ENCODE measurements at places on chromosomes 7 and 10.

DNA sequence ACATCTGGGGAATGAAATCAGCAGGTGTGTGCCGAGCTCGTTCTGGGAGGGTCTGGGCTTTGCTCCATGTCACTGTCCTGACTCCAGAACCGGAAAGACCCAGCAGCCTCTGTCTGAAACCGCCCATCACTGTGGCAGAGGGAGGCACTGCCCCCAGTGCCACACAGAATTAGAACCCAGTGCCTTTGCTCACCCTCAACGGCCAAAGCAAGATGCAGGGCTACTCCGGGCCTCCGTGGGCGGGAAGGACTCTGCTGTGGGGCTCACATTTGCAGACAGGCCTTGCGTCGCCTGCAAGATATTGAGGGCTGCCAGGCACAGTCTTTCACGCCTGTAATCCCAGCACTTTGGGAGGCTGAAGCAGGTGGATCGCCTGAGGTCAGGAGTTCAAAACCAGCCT is 219.2 kb upstream of the PPP2R2D start:
- DNase-seq: no peak

- DNase-seq: no peak
These were observed 26.2 kb upstream of the ZNF467 start for GRCh38 chr7:149799397-149800168.

DNA sequence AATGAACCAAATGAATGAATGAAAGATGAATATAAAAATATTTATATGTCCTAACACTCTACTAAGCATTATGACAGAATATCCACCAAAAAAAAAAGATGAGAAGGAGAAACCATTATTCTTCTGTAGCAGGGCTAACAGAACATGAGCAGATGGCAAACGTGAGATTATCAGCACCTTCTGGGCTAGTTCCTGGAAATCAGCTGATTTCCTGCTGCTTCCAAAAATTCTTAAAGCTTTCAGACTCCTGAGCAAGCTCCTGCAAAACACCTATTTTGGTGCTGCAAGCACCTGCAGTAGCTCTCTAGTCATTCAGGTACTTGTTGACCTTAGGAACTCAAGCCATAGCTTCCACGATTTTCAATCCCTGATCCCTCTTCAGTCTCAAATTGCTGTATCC is 51.8 kb downstream of the NPSR1 start:
- DNase-seq: no peak

- DNase-seq: no peak
These were observed 217.1 kb upstream of the DPP6 start for GRCh38 chr7:153835103-153835502.

DNA sequence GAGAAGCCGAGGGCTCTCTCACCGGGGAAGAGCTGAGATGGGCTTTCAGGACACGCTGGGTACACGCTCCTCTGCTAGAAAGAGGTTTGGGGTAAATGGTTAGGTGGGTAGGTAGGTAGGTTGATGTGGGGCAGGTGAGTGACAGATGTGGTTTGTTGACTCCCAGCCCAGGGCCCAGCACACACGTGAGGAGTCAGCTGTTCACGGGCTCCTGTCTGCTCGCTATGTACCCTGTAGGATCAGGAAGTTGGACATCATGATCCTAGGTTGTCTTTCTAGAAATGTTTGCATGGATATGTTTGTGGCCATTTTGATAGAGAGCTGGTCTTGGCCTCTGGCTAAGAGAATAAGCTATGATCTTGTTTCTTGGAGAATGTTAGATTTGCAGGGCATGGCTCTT is 109.0 kb downstream of the TACC2 start:
- DNase-seq: no peak

DNA sequence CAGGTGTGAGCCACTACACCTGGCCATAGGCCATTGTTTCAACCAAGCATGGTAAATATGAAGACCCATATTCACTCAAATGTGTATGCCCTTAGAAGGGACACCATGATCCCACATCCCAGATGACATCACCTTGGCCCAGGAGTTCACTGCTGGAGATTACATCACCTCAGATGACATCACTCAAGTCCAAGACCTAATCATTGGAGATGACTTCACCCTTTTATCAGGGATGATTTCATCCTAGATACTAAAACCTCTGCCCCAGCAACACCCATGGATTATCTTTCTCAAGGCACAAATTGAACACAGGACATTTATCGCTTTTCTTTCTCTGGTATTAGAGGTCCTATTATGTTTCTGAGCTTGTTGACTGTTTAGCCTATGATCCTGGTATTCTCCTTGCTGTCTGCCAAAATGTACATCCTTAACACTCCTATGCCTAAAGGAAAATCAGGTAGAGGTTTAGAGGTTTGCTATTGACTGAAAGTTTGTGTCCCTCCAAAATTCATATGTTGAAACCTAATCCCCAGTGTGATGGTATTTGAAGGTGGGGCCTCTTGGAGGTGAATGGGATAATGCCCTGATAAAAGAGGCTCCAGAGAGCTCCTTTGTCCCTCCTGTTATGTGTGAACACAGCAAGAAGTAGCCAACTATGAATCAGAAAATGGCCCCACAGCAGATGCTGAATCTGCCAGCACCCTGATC is 9.8 kb upstream of the CYP2C18 start:
- DNase-seq: no peak

DNA sequence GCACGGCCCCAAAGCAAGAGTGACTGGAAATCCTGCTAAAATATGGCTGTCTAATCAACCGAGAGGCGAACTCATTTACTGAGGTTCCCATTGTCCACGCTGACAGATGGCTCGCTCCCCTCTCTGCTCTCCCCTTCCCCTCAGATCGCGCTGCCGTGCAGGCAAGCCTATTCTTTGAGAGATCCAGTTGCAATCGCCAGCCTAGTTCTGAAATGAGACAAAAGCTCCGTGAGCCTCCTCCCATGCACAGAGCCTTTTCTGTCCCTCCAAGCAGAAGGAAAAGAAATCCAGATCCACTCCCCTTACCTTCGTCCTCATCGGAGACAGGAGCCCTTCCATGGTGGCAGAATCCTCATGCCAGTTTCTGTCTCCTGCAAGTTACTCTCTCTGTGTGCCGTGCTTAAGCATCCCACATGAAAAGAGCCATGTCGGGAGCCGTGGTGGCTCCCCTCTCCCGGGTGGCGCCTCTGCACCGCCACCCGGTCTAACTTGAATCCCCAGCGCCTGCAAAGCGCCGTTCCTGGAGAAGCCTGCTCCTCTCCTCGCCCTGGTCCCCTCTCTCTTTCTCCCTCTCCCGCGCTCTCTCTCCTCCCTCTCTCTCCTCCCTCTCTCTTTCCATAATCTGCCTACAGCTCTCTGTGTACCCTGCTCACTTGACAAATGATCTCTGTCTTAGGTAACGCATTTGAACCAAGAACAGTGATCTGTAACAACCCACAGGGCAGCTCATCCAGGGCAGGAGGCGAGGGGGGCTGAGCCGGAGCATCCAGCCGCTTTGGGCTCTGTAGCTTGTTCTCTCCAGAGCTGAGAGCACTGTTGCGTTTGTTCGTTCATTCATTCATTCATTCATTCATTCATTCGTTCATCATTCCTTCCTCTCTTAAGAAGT is 156.8 kb downstream of the FRMD4A start:
- peak; percentile 8 for DNase-seq

DNA sequence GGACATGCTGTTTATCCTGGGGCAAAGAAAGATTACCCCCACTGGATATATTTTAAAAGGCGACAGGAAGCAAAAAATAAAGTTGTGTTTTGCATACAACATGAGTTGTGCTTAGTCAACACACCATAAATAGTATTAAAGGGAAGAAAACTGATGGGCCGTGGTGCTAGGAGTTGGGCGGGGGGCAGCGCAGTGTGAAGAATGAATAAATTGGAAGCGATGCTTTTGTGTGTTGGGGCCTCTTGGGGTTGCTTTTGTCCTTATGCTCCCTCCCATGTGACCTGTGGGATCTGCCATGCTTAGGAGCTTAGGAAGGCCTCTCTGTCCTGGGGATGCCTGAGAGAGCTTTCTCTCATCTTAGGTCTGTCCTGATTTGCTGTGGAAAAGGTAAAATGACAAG is 35.0 kb upstream of the AGR3 start:
- DNase-seq: no peak

DNA sequence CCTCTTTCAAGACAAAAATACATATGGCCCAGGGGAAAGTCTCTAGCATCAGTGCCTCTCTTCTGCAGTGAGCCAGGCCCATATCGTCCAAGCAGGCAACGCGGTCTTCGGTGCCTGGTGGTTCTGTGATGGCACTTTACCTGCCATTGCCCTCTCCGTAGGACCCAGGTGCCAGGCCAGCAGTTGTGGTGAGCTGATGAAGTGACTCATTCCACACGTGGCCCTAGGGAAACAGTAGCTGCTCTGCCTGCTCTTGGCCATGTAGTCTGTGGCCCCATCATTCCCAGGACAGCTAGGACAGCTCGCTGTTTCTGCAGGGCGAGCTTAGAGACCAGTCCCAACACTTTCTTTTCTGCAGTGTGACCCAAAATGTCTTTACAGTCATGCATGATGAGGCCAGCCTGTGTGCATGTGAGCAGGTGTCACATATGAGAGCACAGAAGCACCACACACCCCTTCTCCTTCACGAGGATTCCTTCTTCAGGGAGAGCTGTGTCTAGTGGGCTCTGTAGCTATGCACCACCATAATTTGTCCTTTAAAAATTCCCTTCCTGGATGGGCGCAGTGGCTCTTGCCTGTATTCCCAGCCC is 39.0 kb downstream of the SVIL start:
- peak; percentile 19 for DNase-seq

Measured in fibroblast of gingiva (primary cell).